Activated CD4-positive, alpha-beta T cell treated with anti-CD3 and anti-CD28 coated beads, Interleukin-10, Interleukin-2, amounts not matched to agents 100 ng/mL and 50 ng/mL, durations not matched to agents 16 hours and 8 hours (primary cell): ENCODE measurements at places on chromosomes 6 and 20.

GRCh38 chr20:54228841-54229240, 21.0 kb downstream of the PFDN4 start:
- no peak for DNase-seq

- no peak for DNase-seq
These were observed 399.6 kb downstream of the NKAIN2 start for GRCh38 chr6:124203101-124203811.

DNA sequence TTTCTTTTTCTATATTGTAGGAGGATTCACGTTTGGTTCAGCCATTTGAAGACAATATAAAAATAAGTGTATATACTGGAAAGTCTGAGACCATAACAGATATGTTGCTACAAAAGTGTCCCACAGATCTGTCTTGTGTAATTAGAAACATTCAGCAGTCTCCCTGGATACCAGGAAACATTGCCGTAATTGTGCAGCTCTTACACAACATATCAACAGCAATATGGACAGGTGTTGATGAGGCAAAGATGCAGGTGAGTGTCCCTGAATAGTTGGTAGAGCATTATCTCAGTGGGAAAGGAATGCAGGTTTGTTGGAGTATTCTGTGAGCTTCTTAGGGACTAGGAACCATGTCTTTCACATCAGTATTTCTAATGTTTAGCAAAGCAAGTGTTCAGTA, 18.3 kb upstream of the ADGRF4 start:
- DNase-seq: no peak

DNA sequence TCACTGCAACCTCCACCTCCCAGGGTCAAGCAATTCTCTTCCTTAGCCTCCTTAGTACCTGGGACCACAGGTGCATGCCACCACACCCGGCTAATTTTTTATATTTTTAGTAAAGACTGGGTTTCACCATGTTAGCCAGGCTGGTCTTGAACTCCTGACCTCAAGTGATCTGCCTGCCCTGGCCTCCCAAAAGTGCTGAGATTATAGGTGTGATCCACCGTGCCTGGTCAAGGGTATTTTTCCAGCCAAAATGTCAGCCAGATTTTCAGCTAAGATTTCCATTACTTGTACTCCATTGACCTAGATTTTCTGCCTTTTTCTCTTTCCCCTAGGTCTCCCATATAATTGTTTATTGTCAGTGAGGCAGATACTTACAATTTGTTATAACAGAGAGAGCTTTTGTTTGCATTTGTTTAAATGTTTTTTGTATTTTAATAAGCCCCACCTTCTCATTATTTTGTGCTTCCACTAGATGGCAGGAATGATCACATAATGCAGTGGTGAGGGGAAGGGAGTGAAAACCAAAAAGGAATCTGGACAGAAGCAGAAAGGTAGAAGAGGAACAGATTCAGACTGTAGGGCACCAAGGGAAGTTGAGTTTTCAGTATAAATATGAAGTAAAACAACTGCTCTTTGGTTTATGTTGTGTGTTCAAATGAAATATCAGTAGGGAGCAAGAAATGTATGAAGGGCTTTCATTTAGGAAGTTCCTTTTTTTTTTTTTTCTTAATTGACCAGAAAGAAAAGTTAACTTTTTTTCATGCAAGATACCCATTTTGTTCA, 29.7 kb downstream of the RPF2 start:
- peak; percentile 51 for DNase-seq

GRCh38 chr20:44006126-44006525, 91.5 kb downstream of the TOX2 start:
- DNase-seq: no peak

GRCh38 chr6:113634352-113635163, 222.6 kb upstream of the MARCKS start:
- DNase-seq: no peak

DNA sequence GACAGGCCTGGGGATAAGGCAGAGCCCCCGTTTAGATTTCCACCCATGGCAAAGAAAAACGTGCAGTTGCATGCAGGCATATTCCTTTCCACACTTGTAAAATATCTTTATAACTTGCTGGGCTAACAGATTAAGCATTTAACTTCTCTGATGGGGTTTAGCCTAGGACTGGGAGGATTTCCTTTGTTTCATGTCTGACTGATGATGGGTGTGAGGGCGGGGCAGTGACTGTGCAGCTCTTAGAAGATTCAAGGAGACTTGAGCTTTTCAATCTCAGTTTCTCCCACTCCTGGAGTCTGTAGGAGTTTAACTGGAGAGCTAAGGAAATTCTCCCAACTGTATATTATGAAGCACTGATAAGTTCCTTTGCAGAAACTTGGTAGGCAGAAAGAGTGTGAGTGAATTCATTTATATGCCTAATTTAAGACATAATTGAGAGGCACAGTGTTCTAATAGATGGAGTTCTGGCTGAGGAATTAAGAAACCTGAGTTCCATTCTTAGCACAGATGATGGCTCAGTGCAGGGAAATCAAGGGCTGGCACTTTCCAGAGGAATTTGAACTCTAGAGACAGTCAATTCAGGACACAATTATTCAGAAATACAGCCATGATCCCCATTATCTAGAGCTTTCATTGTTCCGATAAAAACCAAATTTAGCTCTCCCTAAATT, 214.6 kb upstream of the CNR1 start:
- no peak for DNase-seq

GRCh38 chr6:17476511-17476910, 83.1 kb downstream of the CAP2 start:
- no peak for DNase-seq

- DNase-seq: no peak
These were observed 98.8 kb upstream of the GRIK2 start for GRCh38 chr6:101294676-101295075.

DNA sequence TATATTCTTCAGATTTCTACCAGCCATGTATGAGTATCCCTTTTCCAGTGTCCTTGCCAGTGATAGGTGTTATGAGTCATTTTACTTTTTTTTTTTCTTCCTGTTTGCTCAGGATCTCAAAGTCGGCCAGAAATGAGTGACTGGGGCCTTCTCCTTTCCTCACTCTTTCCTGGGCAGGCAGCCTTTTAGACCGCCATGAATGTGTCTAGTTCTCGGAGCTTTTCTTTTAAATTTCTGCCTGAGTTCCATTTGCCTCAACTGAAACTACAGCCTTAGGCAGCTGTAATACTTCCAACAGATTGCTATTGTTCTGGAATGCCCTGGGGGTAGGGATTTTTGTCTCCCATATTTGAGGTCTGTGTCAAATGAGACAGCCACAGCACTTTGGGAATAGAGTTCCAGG, 83.7 kb downstream of the STXBP5 start:
- DNase-seq: no peak

- no peak for DNase-seq
These were observed 165.0 kb downstream of the PDE7B start for GRCh38 chr6:136016228-136017225.

GRCh38 chr6:38779310-38780062, 64.4 kb downstream of the DNAH8 start:
- DNase-seq: no peak

DNA sequence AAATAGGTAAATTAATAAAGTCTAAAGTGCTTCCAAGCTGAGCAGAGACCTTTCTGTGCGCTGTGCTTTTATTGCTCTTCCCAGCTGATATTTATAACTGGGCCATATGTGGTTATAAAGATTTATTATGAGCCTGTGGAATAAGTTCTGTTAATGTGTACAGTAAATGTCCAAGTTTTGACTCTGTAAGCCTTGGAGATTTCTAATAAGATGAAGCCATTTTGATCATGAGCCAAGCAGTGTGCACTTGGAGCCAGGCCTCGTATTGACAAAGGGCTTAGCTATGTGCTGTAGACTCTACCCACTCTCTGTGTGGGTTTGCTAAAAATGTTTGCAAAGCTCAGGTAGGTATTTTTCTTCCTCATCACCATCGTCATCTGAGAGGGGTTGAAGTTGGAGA, 361.1 kb downstream of the FOXA2 start:
- no peak for DNase-seq

DNA sequence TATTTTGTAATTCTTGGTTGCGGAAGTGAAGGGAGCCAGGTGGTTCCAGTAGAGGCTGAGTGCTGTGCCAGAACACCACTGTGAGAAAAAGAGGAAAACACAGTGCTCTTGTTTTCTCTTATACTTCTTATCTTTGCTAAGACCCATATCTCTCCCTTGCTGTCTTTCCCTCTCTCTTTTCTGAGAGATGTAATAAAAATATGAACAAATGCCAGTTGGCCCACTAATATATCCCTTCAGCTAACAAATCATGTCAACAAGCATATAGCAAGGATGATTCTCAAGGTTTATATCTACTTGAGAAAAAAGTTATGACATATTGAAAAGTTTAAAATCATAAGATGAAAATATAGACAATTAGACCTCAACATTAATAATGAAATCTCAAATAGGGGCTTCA, 758.3 kb downstream of the HDGFL1 start:
- DNase-seq: no peak

- DNase-seq: no peak
These were observed 1.9 kb downstream of the SIRPB2 start for GRCh38 chr20:1489325-1489724.

- DNase-seq: no peak
These were observed 60.7 kb downstream of the VAPB start for GRCh38 chr20:58449681-58450221.

DNA sequence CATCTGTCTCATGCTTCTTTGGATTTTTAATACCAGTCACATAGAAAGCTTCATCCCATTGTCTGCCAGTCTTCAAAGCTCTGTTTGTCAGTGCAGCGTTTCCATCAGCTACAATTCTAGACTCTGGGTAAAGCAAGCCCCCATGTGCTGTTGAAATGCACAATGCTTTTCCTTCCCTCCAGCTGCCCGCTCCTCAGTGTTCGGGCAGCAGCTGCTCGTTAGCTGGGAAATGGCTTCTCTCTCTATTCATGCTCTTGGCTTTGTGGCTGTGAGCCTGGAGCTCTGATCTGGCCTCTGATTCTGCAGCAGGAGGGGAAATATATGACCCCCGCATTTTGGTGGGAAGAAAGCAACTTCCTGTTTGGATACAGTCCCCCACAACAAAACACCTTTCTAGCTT, 213.0 kb upstream of the CDYL start:
- no peak for DNase-seq

DNA sequence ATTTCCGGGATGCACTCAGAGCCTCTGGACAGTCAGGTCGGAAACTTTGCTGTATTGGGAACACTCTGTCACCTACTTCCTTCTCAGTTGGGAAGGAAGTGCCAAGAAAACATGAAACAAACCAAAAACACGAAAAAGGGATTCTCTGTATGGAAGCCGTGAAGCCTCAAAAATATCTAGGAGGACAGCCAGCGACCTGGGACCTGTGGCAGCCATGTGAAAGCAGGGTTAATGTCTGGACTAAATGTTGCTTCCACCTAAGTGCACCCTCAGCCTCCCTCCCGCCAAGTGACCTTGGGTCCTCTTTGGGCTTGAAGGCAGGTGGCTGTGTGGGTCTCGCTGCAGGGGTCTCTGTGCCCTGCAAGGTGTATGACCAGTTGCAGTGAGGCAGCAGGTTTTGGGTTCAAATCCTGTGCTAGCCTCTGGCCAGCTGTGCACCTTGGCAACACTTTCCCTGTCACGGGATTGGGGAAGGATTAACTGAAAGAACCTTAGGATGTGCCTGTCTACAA, 851 bp downstream of the MAVS start:
- DNase-seq: no peak

DNA sequence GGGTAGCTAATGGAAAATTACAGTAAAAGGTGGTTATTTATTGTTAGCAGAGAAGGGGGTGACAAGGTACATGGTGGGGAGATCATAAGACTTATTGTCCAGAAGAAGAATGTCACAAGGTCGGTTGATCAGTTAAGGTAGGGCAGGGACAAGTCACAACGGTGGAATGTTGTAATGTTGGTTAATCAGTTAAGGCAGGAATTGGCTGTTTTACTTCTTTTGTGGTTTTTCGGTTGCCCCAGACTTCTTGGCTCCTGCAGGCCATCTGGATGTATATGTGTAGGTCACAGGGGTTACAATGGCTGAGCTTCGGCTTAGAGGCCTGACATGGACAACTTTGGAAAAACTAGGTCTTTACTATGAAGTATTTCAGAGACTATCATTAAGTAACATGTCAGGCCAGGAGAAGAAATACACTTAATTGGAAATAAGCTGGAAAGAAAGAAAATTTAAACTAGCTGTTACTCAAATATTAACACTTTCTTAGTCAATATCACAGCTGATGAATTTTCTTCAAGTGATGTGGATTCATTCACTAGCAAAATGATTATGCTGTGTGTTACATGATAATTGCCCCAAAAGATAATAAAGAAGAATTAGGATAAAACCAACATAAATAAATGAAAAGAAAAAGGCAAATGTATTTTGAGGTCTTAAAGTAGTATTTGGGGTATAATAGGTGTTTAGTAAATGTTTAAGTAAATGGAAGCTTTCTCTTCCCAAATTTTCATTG, 4.4 kb downstream of the AIG1 start:
- DNase-seq: no peak

DNA sequence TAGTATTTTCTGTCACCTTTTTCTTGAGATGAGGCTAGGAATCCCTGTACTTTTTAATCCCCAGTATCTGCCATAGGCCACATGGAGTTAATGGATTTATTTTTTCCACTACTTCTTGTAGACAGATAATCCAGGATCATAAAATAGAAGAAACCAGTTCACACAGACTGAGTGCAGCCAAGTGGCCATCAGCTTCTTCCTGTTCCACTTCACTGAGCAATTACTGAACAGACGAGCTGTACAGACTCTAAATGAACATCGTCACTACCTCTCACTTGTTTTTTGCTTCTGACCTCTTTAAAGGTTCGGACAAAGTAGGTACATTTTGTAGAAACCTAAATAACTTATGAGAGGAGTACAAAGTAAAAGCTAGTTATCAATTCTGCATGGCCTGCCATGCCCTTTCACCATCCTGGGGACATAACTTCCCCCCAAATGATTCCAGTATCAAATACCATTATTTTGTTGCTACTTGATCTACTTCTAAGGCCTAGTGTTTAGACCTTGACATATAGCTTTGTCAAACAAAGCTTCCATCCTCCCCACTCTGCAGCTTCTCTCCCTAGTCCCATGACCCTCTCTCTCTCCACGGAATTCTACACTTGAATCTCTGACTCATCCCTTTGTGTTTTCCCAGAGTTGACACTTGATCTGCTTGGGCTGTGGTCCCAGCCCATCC, 34.4 kb upstream of the ARHGAP18 start:
- no peak for DNase-seq

- DNase-seq: no peak
These were observed 4.1 kb downstream of the TMEM239 start for GRCh38 chr20:2820084-2820895.

DNA sequence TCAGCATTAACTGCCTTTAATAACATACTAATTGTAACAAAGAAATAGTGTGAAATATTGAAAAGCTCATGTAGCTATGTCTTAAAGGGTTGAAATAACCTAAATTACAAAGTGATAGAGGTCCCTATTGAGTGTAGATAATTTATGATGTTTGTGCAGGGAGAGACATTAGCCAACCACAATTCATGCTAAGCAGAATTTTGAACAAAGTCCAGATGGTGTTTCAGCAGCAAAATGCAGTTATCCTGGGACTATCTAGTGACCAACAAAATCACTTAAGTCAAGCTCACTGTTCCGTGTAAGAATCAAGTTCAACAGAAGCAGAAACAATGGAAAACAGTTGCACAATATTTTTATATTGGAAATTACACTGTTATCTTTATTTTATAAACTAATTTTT, 218.5 kb downstream of the SIM1 start:
- DNase-seq: no peak
